Upper lobe of left lung (tissue), 6 donors: ENCODE measurements at places on chromosomes 11 and 22. TPM values are rescaled to one million over a fixed set of nuclear protein-coding genes. Genes with fewer than 3 reads are reported as not detected.

SLC5A12 gene
- not detected for total RNA-seq

- H3K27ac ChIP-seq = peak overlapping the region; percentile 61
- peak overlapping the region; percentile 15 for H3K4me3 ChIP-seq
- H3K36me3 ChIP-seq = peaks cover 77% of the 10 kb centered on the region
- peaks cover 54% of the 10 kb centered on the region for H3K4me1 ChIP-seq
- peak; percentile 96 for DNase-seq
- no peaks in the 10 kb centered on the region for H3K27me3 ChIP-seq
These were observed 7.0 kb downstream of the MAP3K11 start for GRCh38 chr11:65606876-65607613.

GRCh38 chr11:57490456-57491248 is 24.9 kb downstream of the SLC43A1 start:
- no peak overlapping the region for H3K4me3 ChIP-seq
- H3K27me3 ChIP-seq = no peaks in the 10 kb centered on the region
- peaks cover 59% of the 10 kb centered on the region for H3K36me3 ChIP-seq
- no peak overlapping the region for H3K27ac ChIP-seq
- no peak for DNase-seq

- H3K27ac ChIP-seq = peak overlapping the region; percentile 36
- H3K27me3 ChIP-seq = no peaks in the 10 kb centered on the region
- DNase-seq = no peak
These were observed 4.2 kb downstream of the MYRF start for GRCh38 chr11:61756452-61757212.

DNA sequence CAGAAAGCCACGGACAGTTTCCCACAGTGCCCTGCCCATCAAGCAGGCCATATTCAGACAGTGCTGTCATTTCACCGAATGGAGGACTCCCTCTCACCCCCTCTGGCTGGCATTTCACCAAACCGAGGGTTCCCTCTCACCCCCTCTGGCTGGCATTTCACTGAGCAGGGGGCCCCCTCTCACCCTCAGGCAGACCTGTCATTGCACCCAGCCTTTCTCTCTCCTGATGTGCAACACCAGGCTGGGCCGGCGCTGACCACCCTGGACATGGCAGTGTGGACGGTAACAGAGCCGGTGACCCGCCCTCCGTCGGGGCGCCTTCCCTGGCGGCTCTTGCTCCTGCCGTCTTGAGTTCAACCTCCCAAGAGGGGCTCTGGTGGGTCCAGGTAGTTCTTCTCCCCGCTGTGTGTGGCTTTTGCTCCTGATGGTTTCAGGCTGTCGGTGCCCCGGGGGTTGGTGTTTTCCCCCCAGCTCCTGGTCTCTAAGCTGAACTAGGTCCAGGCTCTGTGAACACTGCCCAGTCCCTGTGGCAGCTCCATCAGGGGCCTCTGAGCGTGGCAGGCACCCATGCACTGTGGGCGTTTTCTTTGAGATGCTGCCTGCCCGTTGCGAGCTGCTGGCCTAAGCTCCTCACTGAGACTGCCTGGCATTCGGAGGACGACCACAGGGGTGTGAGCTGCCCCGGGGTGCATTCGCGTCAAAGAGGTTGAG is 46.9 kb downstream of the SMIM38 start:
- H3K36me3 ChIP-seq = no peaks in the 10 kb centered on the region
- no peak overlapping the region for H3K4me3 ChIP-seq
- H3K27ac ChIP-seq = no peak overlapping the region
- H3K27me3 ChIP-seq = no peaks in the 10 kb centered on the region
- no peak for DNase-seq
